ENCODE measurements at places on chromosomes 11 and 22.

GRCh38 chr11:61345170-61345610 lies 12.2 kb downstream of the TKFC start:
- DNase-seq = no peak

- no peak for DNase-seq
These were observed 189.1 kb downstream of the IGLL1 start for GRCh38 chr22:23391022-23391421.

GRCh38 chr11:110046775-110047380 lies 46.3 kb upstream of the ZC3H12C start:
- DNase-seq = no peak

- DNase-seq = no peak
These were observed 28.9 kb downstream of the KCTD17 start for GRCh38 chr22:37080438-37080837.

GRCh38 chr11:85123752-85124231 lies 503.4 kb downstream of the DLG2 start:
- DNase-seq = no peak

DNA sequence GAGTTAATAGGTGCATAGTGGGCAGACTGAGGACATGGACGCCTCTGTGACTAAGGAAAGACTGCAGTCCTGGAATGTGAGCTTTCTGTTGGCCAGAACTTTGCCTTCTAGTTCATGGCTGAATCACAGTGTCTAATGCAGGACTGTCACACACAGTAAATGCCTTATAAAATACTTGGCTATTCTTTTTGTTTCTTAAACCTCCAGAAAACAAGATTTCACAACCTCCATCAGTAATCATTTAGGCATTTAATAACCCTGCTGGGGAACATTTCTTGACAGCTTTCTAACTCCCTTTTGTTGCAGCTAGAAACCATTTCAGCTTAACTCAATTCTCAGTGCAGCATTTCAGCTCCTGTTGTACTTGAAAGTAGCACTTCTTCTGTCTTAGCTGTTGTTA lies 335.8 kb upstream of the DDI1 start:
- DNase-seq = no peak

DNA sequence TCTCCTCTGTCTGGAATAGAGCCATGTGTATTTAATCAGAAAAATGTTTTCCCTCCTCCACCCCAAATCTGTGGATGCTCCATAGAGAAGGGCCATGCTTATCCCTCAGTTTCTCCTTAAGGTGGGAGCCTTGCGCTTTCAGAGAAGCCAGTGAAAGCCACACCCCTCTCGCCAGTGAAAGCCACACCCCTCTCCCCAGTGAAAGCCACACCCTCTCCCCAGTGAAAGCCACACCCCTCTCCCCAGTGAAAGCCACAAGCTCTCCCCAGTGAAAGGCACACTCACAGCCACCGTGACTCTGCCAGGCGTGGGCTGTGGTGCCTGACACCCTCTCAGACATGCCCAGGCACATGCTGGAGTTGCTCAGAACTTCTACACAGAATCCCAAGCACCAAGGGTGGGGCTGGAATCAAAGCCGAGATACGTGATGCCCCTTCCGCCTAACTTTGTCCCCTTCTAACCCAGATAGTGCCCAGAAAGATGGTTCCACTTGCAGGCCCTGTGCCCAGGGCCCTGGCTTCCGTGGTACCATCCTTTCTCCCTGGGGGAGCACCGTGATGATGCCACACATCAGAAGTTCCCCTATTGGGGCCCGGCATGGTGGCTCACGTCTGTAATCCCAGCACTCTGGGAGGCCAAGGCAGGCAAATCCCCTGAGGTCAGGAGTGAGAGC lies 16.5 kb upstream of the PRR5 start:
- no peak for DNase-seq

Measured in NCI-H2081 treated with DMSO at 0.1 percent for 48 hours (cell line).